ENCODE measurements at places on chromosomes 7 and 10. TPM values are rescaled to one million over a fixed set of nuclear protein-coding genes. Genes with fewer than 3 reads are reported as not detected.

The MICALL2 gene
- 9.6 TPM for polyA plus RNA-seq

The TMEM196 gene
- not detected for polyA plus RNA-seq

The EPO gene
- polyA plus RNA-seq = not detected

The NAMPT gene
- polyA plus RNA-seq = 27.6 TPM

The STEAP1 gene
- 10.1 TPM for polyA plus RNA-seq

The ZNHIT1 gene
- 36.0 TPM for polyA plus RNA-seq

The GPC2 gene
- polyA plus RNA-seq = 2.6 TPM

The IGF2BP3 gene
- 78.5 TPM for polyA plus RNA-seq

The GIMAP5 gene
- polyA plus RNA-seq = not detected

The ATOH7 gene
- polyA plus RNA-seq = not detected

GRCh38 chr10:16905320-16905719 lies 88.1 kb upstream of the RSU1 start:
- DNase-seq = no peak

GRCh38 chr7:95688931-95689495 lies 83.3 kb upstream of the DYNC1I1 start:
- no peak for DNase-seq

GRCh38 chr10:90047243-90047729 lies 345.9 kb downstream of the KIF20B start:
- DNase-seq = no peak

- no peak for DNase-seq
These were observed 747.9 kb upstream of the GALNT17 start for GRCh38 chr7:70384024-70384423.

GRCh38 chr10:62850646-62851045 lies 34.5 kb upstream of the EGR2 start:
- DNase-seq = no peak

- DNase-seq = no peak
These were observed 75.4 kb downstream of the CALD1 start for GRCh38 chr7:134854816-134855215.

DNA sequence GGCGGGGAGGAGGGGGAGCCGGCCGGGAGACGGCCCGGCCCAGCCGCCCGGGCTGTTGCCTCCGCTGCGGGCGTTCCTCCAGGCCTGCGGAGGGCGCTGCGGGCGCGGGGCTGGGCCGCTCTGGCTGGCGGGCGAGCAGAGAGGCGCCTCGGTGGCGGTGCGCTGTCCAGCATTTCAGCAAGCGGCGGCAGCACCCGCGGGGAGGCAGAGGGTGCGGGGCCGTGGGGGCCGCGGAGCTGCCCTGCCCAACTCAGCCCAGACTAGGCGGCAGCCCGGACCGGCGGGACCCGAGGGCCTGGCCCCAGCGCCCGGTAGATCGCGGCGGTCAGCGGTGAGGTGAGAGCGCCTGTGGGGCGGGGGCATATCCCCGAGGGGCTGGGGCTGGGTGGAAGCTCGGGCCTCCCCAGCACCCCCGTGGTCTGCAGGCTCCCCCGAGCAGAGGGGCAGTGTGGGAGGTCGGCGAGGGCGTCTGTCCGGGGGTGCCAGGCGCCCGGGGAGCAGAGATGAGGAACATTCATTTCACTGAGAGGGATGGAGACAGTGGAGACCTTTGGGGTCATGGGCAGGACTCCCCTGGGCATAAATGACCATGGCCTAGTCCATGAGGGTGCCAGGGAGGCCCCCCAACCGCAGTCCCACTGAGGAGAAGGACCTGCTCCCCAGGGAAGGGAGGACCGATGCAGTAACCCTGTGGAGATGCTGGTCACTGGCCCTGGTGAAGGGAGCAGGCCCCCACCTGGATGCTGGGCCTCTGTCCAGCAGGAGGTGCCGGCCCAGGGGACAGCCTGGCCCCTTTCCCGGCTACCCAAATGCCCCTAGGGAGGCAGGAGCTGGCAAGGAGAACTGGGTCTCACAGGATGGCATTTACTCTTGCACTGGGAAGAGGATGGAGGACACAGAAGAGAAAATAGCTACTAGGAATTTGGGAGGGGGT lies at the start of gene SRRM3:
Gene SRRM3 (plus strand): TSS at position 165 of the 934 bp plus-strand sequence. CDS start 33,171 bp downstream, outside the sequence.
- peak; percentile 37 for DNase-seq

DNA sequence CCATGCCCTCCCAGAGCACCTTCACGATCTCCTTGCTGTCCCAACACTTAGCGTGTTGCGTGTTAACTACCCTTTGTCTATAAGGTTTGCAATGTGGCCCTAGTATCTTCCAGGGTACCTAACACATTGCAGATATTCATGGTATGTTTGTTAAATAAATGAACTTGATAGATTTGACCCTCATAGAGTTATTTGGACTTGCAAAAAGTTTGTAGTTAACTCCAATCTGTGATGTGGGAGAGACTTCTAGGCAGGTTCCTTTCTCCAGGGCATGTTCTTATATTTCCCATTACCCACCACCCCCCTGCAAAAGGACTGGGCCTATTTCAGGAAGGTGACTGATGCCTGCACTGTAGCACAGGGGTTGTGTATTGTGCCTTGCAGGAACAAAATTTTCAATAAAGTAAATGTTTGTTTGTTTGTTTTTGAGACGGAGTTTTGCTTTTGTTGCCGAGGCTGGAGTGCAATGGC lies 612 bp downstream of the HILPDA start:
- no peak for DNase-seq

DNA sequence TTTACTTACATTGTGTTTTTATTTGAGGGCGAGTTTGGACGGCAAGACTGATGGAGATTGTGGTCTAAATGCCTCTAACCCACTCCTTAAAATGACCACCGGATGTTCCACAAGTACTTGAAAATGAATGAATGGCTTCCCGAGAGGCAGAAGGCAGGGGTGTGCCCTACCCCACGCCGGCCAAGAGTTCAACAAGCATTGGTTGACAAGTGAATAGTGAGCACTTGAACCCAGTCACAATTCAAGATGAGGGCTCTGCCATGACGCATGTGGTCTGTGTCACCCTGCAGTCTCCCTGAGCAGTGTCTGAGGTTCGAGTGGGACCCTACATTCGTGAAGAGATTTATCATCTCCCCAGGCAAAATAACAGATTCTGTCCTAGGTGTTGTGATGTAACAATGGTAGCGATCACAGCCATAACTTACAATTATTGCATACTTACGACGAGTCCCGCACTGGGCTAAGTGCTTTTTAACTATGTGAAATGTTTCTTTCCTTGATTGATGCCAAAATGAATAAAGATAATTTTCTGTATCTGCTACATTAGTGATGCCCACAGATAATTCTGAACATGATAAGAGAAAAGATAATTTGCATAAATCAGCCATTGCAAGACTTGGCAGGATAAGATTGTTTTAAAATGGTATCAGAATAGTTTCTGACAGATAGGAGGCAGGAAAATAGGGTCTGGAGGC lies 305.4 kb downstream of the WDR37 start:
- DNase-seq = no peak

DNA sequence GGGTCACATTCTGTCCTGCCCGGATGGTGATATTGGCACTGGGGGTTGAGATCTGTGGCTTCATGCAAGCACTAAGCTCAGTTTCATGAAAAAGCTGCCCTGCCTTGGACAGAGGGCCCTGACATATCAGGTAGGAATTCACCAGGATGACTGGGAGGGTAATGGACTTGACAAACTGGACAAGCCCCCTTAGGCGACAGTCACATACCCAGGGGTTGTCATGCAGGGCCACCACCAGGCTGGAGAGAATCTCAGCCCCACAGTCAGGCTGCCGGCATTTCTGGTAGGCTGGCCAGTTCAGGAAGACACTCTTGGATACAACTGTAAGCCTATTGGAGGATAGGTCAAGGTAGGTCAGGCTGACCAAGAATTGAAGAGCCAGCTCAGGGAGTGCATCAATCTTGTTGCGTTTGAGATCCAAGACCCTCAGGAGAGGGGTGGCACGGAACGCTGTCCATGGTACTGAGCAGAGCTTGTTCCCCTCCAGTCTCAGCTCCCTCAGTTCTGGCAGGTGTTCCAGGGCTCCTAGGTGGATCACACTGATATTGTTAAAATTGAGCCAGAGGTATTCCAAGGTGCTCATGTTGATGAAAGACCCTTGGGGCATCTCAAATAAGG lies 824 bp downstream of the LRIT2 start:
- DNase-seq = no peak

DNA sequence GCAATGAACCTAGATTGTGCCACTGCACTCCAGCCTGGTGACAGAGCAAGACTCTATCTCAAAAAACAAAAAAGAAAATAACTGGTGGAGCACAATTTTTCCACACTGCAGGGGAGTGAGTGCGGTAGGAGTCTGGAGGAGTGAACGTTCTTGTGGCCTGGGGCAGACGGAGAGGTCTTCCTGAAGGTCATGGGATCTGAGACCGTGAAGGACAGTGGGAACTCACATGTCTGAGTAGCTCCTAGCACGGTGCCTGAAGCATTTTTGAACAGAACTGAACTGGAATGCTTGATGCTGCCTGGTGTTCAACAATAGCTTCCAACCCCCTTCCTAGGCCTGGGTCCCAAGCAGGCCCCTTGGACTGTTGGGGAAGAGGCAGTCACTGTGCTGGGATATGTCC lies 84.3 kb upstream of the PODXL start:
- DNase-seq = no peak

GRCh38 chr7:37462138-37462537 lies 13.5 kb upstream of the ELMO1 start:
- no peak for DNase-seq

- no peak for DNase-seq
These were observed 21.5 kb downstream of the CHST3 start for GRCh38 chr10:71985542-71986250.

DNA sequence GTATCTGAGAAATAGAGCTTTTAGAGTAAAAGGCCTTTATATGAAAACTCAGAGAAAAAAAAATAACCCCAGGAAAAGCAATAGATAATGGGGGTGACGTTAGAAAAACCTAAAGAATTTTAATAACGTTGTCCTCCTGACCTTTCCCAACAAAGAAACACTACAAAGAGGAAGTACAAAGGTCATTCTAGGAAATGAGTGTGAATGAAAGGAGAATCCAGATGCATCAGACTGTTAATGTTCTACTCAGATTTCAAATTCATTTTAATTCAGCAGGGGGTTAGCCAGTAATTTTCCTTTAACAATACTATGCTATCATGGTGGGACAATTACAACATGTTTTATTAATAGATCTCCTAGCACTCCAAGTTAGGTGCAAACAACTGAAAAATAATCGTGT lies 73.8 kb upstream of the CDK1 start:
- DNase-seq = no peak

- DNase-seq = no peak
These were observed 92.3 kb upstream of the TMEM168 start for GRCh38 chr7:112882511-112882910.

DNA sequence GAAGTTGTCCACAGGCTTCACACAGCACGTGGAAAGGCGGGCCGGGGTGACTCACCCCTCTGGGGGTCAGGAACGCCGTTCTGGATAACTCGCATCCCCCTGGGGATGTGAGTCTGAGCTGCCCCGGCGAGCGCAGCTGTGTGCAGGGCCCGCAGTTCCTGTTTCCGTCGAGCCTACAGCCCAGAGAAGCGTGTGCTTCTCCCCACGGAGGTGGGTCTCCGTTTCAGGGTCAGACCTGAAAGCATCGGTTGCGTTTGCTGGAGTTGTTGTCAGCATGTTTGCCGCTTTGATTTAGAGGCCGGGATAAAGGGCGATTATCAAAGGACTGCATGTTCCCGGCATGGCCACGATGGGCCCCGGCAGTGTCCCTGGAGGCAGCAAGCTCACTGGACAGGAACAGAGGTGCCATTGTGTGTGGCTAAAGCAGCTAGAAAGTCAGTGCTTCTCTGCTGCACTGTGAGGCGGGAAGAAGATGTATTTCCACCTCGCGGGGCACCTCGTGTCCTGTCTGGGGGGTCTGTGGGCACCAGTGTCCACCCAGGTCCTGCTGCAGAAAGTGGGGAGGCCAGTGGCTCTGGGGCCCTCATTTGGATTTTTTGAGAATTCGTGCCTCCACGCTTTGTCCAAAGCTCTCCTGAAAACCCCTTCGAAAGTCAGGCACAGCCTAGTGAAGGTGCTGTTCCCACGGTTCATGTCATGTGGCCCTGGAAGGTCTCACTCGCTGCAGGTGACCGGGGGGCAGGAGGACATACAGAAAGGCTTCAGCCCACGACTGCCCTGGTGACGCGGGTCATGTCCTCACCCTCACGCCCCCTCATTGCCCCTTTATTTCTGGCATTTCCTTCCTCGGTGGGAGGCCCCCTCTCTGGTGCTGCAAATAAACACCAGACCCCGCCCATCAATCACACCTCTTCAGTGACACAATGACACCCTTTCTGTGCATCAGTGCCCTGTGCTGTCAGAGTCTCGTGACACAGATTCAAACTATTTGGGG lies 27.4 kb upstream of the GDI2 start:
- no peak for DNase-seq

GRCh38 chr7:110839866-110840265 lies 251.1 kb upstream of the LRRN3 start:
- peak; percentile 32 for DNase-seq

DNA sequence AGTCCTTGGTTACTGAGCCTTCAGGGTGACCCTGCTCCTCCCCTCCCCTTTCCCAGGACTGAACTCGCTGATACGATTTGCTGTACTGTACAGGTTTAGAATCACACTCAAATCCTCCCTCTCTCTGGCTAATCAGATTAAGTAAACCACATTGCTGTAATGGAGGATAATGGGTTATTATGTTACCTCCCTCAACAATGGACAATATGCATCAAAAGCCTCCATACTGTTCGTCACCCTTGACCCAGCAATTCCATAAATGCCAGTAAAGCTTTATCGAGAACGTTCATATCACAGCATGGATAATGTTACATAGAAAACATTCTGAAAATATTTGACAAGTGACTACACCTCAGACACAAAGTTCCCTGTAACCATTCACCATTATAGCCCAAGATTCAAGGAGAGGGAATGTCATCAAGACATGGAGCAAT lies 61.7 kb downstream of the FAM107B start:
- DNase-seq = no peak

- no peak for DNase-seq
These were observed 4.9 kb upstream of the NKX2-3 start for GRCh38 chr10:99527526-99528493.

DNA sequence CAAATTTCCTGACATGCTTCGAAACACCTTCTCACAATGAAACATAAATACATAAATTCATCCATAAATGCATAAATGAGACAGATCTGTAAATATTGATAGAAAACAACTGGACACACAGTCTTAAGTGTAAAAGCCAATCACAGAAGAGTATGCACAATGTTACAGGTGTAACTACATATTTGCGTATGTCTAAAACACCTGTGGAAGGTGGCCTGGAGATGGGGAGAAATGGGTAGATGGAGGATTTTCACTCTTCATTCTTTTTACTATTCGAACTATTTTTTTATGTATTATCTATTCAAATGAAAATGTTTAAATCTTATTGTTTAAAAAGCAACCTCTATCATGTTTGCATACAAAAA lies 860 bp downstream of the IQUB start:
- no peak for DNase-seq

- no peak for DNase-seq
These were observed 12.4 kb upstream of the SCRN1 start for GRCh38 chr7:30001998-30002397.

- DNase-seq = no peak
These were observed 13.8 kb upstream of the RFC2 start for GRCh38 chr7:74267756-74268565.
